Panc1 (cell line): ENCODE measurements at places on chromosomes 3 and 15. TPM values are rescaled to one million over a fixed set of nuclear protein-coding genes. Genes with fewer than 3 reads are reported as not detected.

Gene C3orf22
- total RNA-seq: not detected

Gene NANOGP8
- total RNA-seq: not detected

Gene IL5RA
- not detected for total RNA-seq

DNA sequence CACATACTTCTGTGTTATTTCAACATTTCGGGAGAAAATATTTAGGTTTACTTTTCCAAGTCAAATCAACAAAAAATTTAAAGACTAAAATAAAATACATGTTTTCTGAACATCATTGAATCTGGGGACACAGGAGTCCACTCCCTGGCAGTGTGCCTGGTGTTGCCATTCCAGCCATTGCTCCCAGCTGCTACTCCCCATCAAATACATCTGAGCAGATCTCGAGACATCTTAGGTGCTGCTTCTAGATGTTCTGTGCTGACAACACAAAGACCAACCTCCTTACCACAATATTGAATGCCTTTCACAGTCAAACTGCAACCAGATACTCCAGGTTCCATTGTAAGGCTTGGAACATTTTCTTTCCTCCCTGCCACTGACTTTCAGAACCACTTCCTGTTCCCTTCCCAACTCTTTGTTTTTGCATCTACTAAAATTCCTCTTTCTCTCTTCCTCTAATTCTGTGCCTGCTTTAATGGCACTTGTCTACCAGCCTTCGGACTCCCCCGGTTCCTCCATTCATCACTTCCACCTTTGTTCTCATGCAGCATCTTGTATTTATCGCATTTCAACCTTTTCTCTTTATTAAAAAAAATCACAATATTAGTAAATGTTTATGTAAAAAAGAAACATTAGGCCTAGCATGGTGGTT, 81.1 kb upstream of the SLC4A7 start:
- DNase-seq: no peak
- peaks cover 10% of the 10 kb centered on the region; the same call in 1 of the 2 replicates for H3K4me1 ChIP-seq
- H3K36me3 ChIP-seq: no peaks in the 10 kb centered on the region
- H3K27ac ChIP-seq: peak overlapping the region; percentile 71; the same call in 1 of the 2 replicates
- no peak overlapping the region for H3K4me3 ChIP-seq

DNA sequence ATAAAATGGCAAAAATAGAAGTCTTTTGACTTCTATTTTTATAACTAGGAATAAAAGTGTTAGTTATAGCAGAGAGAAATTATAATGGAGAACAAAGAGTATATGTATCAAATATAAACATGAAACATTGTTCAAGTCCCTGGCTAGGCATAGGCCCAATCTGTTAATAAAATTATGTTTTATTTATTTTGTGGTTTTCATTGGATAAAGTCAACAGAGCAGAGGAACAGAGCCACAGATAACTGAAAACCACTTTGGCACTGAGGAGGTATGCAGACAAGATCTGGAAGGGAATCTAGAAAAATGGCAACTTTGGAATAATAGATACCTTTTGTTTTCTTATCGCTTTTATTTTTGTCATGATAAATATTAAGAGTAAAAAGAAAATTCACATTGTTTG, 50.4 kb upstream of the ICE2 start:
- no peaks in the 10 kb centered on the region for H3K27me3 ChIP-seq
- no peak for DNase-seq
- H3K36me3 ChIP-seq: no peaks in the 10 kb centered on the region
- H3K4me1 ChIP-seq: peaks cover 11% of the 10 kb centered on the region
- H3K27ac ChIP-seq: no peak overlapping the region

DNA sequence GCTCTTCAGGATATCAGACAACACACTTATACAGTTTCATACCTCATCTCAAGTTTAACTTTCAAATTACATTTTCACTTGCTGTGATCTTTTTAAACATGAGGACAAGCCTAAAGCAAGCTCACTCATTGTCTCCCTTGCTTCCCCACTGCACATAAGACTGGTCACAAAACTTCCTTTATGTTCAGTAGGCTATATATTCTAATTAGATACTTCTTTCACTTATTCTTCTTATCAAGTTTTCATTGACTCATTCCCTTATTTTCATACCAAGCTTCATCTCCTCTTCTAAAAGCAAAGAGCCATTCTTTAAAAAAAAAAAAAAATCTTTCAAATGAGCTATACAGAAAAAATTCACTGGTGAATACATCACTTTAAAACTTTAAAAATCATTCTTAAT, 62.6 kb downstream of the ESYT3 start:
- no peaks in the 10 kb centered on the region for H3K4me1 ChIP-seq
- peaks cover 5% of the 10 kb centered on the region; the same call in 1 of the 2 replicates for H3K36me3 ChIP-seq
- H3K4me3 ChIP-seq: no peak overlapping the region
- no peaks in the 10 kb centered on the region for H3K27me3 ChIP-seq
- H3K27ac ChIP-seq: no peak overlapping the region

DNA sequence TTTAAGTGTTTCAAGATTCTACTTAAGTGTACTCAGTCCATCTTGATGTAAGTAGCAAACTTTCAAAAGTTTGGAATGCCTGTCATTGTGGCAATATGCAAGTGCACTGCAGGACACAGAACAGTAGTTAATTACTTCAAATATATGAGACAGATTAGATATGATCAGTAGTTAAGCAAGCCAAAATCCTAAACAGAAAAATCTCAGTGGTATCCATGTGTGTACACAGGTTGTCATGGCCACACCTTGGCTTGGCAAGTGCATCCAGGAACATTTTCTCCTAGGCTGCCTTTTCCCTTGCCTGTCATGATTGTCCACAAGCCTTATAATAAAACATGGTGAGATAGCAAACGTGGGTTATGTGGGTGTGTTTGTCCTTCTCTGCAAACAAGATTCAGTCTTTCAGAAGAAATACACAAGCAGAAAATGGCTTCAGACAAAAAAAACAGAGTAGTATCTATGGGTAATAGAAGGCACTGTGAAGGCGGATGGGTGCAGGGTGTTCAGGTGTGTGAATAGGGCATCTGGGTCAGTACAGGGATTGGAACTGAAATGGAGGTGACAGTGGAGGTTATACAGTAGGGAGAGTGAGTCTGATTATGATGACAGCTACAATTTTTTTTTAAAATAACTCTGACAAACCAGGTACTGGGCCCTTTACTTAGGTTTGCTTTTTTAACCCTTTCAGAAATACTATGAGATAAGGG, 229.0 kb upstream of the LRIG1 start:
- no peaks in the 10 kb centered on the region for H3K36me3 ChIP-seq
- DNase-seq: no peak
- no peak overlapping the region for H3K27ac ChIP-seq
- no peak overlapping the region for H3K4me3 ChIP-seq
- no peaks in the 10 kb centered on the region for H3K4me1 ChIP-seq

- DNase-seq: no peak
- H3K27ac ChIP-seq: no peak overlapping the region
- H3K36me3 ChIP-seq: no peaks in the 10 kb centered on the region
- peaks cover 13% of the 10 kb centered on the region for H3K4me1 ChIP-seq
- H3K4me3 ChIP-seq: no peak overlapping the region
- H3K27me3 ChIP-seq: no peaks in the 10 kb centered on the region
These were observed 41.1 kb upstream of the PLXNA1 start for GRCh38 chr3:126941721-126942270.

GRCh38 chr3:43969944-43970343, 271.7 kb upstream of the TOPAZ1 start:
- H3K4me3 ChIP-seq: no peak overlapping the region
- H3K4me1 ChIP-seq: no peaks in the 10 kb centered on the region
- H3K27ac ChIP-seq: no peak overlapping the region
- no peaks in the 10 kb centered on the region for H3K27me3 ChIP-seq
- no peak for DNase-seq

DNA sequence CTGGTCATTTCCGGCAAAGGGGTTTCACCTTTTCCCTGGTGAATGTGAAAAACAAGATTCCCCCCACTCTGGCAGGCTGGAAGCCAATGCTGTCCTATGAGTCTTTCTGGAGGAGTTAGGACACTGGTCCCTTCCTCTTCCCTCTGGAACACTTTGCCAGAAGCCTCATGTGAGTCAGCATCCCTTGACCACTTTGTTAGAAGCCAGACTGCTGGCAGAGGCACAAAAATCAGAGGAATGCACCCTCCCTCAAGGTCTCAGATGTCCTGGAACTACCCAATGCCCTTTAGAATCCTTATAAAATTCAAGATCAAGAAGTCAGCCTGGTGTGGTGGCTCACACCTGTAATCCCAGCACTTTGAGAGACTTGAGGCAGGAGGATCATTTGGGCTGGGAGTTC, 26.6 kb downstream of the ITGB5 start:
- H3K4me3 ChIP-seq: no peak overlapping the region
- no peaks in the 10 kb centered on the region for H3K27me3 ChIP-seq
- H3K27ac ChIP-seq: peak overlapping the region; percentile 69
- DNase-seq: peak; percentile 91
- H3K36me3 ChIP-seq: peaks cover 5% of the 10 kb centered on the region

DNA sequence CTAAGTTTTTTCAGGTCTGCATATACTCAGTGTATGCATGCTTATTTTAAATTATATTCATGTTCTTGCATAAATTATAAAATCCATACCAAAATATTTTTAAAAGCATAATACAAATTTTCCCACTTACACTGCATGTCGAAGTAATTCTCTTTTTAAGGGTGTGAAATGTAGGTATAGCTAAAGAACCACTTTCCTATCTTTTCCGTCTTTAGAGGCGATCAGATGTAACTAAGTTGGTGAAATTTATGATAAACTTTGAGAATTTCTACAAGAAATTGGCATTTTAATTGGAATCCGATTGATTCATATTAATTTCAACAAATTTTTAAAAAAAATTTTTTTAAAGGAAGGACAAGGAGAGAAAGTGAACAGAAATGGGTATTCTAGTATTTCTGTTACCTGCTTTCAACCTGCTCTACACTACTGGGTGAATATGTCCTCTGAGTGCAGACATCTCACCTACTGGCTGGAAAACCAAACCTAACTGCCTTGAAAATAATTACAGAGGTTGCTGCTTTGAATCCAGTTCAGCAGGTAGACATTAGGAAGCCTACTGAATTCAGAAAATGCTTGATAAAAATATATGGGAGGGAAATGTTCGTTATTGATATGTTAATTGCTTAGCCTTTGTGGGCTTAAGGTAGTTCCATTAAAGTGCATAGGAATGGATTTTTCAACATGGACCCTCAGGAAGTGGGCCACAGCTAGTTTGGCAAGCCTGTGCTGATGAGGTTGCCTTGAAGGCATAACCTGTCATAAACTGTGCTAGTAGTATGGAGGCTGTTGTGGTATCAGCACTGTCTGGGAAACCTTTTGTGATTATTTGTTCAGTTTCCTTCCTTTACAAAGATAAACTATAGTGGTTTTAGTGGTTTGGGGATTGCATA, 5.1 kb downstream of the TRIM71 start:
- H3K4me1 ChIP-seq: no peaks in the 10 kb centered on the region
- H3K27me3 ChIP-seq: no peaks in the 10 kb centered on the region; the same call in none of the 2 replicates
- H3K4me3 ChIP-seq: no peak overlapping the region
- no peaks in the 10 kb centered on the region for H3K36me3 ChIP-seq
- H3K27ac ChIP-seq: no peak overlapping the region
